Hematopoietic multipotent progenitor cell (in vitro differentiated cells): ENCODE measurements at places on chromosomes 12 and 14. TPM values are rescaled to one million over a fixed set of nuclear protein-coding genes. Genes with fewer than 3 reads are reported as not detected.
A peak's percentile ranks its signal among the peaks of the same experiment; 100 is the strongest.

- no peak for DNase-seq
Measured at GRCh38 chr12:117127933-117128823, 29.0 kb upstream of the TESC start.

DNA sequence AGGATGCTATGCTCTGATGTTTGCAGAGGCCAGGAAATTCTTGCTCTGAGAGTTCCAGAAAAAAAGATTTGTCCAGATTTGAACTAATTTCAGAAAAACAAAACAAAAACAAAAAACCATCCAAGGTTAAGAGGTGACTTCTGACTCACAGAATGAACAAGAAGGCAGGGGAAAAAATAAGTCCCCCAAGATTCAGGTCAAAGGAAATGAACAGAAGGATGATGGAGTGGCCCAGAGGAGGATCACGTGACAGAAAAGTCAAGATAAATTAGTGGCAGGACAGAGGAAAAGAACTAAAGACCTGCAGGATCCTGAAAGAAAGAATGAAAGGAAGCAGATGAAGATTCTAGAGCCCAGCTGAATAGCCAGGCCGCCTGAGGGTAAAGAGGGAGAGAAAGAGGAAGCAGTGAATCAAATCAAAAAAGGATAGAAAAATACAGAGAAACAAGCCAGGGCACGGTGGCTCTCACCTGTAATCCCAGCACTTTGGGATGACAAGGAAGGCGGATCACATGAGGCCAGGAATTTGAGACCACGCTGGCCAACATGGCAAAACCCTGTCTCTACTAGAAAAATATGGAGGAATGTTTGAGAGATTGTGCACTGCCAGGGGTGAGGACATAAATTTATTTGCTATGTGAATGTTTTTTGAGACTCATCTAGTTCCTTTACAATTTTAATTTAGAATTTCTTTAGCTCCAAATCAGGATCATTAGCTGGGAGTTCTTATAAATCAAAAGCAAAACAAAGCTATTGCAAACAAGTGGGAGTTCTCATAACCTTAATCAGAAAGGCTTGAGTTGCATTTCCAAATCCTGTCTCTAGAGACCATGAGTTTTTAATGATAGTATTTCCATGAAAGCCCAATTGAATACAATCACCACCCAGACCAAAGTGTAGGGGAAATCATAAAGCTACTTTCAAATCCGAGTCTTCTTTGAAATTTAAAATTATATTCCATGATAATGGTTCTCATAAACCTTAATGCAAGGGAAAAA, 217.1 kb upstream of the PLEKHG7 start:
- no peak for DNase-seq

C3AR1 gene
- 2.2 TPM for total RNA-seq

MYH6 gene
- total RNA-seq: under 0.01 TPM

DNA sequence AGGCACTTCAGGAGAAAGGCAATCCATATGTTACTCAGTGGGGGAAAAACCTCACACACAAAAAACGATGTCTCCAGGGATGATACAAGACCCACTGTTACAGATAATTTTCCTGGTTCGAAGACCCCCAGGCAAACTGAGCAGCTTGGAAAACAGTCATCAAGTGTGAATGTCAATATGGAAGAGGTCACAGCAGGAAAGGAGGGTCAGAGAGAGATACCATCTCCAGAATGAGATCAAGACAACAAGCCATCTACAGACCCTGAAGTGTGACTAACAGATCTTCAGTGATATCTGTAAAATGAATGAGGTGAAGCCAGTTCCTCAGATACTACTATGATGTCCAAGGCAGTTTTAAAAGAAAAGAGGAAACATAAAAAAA, 28.6 kb downstream of the GNS start:
- peak; percentile 6 for DNase-seq

GAPDH gene
- 7,142 TPM for total RNA-seq

CAPRIN2 gene
- total RNA-seq: 7.8 TPM

INSM2 gene
- not detected for total RNA-seq

B3GNT4 gene
- 0.27 TPM for total RNA-seq

CCDC197 gene
- not detected for total RNA-seq

DNA sequence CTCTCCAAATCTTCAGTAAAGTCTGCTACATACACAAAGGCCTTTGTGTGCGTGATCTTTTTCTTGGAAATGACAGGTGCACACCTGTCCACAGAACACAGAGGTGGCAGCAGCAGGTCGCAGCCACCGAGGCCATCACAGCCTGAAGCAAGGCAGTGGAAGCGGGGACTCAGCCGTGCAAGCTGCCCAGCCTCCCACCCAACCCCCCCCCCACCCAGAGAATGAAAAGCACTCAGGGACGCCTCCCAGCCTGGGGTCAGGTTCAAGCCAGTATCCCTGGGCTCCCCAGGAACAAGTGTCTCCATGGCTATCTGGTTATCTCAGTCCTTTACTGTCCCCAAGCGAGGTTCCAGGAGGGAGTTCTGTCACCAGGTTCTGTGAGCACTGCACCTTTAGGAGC, 31.2 kb upstream of the TSPAN9 start:
- no peak for DNase-seq

DNA sequence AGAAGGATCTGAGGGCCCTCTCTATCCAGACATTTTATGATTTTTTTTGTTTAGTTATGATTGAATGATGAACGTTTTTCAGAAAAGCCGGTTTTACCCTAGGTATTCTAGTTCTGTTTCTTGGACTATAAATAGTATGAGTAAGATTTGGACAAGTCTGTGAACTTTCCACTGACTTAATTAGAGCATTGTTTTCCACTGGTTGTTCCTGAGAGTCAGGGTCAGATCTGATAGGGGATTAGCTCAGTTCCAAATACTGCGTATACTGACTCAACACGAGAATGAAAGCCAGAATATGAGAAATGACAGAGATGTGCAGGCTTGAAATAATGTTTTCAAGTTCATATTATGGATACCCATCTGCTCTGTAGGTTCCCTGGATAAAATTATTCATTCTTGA, 361.6 kb downstream of the AEBP2 start:
- no peak for DNase-seq

- DNase-seq: no peak
Measured at GRCh38 chr12:117033382-117034221, 65.6 kb downstream of the TESC start.

DNA sequence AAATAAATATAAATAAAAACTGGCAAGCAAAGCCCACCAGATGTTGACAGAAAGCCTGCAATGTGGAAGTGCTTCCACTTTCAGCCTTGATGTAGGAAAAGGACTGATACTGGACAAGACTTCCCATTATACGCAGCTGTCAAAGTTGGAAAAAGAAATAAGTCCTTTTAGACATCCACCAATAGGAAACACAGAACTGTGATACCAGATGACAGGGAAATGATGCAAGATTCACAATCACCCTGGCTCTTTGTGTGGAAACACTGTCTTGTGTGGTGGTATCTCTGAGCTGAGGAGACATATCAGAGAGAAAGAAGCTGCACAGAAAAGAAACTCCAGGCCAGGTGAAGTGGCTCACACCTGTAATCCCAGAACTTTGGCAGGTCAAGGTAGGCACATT, 13.8 kb upstream of the METAP2 start:
- DNase-seq: no peak

GRCh38 chr12:78192979-78193378, 362.3 kb downstream of the NAV3 start:
- DNase-seq: no peak

DNA sequence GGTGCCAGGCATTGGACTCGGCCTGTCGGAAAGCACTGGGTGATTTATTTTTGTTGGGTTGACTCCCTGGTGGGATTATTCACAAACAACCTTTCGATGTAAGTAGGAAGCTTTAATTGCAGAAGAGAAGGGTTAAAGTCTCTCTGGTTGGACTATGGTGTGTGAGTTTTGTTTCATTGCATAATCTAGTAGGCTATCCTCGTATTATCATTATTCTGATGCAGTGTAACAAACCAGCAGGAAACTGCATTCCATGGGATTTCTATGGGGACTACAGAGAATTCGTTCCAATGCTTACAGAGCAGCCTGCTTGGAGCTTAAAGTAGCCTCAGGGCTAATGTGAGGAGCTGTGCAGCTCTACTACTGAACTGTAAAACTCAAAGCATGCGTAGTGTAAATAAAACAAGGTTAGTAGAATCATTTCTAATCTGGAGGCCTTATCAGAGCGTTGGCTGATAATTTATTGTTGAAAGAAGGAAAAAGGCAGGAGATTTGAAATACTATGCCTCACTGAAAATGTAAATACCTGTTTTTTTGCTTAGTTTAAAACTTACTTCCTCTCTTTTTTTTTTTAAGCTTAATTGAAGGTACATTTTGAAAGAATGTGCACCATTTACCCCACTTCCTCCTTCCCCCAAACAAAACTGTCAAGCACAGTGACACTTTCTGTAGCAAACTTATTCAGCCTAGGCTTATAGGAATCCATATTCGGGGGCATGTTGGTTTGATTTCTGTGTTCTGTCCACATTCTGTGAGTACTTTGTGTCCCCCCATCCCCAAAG, 226.7 kb downstream of the NPAS3 start:
- DNase-seq: no peak

DNA sequence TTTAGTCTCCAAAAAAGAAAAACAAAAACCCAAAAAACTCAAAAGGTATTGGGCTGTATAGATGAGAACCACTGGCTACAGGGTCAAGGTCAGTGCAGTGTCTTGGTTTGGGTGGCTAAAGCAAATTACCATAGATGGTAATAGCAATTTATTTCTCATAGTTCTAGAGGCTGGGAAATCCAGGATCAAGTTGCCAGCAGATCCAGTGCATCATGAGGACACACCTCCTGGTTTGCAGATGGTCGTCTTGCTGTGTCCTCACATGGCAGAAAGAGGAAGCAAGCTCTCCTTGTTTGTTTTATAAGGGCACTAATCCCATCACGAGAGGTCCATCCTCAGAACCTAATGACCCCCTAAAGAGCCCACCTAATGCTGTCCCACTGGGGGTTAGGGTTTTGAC, 11.2 kb downstream of the COX14 start:
- DNase-seq: no peak

DNA sequence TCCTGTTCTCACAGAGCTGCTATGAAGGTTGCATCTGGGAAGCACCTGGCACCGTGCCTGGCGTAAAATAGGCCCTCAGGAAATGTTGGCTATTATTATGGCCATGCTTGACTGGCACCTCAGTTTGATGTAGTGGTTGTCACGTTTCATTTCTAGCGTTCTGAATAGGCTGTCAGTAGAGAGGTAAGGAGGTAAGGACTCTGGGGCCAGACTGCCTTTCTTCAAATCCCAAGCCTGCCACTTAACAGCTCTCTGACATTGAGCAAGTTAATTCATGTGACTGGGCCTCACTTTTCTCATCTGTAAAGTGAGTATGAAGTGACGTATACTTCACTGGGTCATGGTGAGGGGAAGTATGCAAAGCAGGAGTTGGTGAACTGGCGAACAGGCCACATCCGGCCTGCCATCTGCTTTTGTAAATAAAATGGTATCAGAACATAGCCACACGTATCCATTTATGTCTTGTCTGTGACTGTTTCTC, 196.2 kb downstream of the CACNA1C start:
- no peak for DNase-seq

DNA sequence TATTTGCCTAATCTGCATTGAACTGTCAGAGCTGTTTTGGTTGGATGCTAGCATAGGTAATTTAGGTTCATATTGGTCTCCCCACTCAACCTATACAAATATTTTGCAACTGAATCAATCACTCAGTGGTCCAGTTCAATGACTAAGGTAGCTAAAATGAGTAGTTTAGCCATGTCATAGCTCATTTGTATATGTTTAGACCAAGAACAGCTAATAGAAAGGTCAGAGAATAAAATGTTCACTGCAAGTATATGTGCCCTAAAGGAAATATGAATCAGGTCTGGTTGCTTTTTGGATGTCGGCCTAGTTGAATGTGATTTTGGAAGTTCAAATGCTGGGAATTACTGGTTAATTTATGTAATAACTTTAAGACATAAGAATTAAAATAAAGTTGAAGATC, 883.9 kb downstream of the LRFN5 start:
- DNase-seq: no peak

ARHGDIB gene
- 759 TPM for total RNA-seq

NKX2-1 gene
- not detected for total RNA-seq

HCAR3 gene
- under 0.01 TPM for total RNA-seq

- DNase-seq: no peak
Measured at GRCh38 chr12:92365836-92366235, 220.2 kb upstream of the BTG1 start.

POLE2 gene
- total RNA-seq: 11.3 TPM

DNA sequence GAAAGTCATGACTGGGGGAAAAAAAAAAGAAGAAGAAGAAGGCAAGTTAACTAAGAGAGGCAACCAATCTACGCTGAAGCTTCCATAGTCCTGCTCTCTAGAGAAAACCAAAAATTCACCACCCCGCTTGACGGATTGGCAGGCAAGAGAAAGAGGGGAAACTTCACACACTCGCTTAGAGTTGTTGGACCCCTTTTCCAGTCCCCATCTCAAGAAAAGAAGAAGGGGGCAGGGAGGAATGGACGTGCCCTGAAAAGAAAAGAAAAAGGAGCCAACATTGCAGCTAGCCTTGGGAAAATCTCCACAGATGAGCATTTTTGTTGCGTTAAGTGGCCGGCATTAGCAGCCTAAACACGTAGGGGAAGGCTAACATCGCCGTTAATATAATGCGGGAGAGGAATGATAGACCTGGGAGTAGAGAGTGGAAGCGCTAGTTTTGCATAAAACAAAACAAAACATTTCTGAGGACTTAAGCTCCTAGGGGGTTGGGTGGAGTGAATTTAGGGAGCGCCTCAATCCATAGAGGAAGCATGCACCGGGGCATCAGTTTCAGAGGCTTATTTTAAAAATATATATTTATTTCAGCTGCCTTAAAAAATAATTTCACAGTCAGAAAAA, 11.3 kb upstream of the FOXG1 start:
- no peak for DNase-seq

- no peak for DNase-seq
Measured at GRCh38 chr12:122063694-122064024, 14.9 kb upstream of the MLXIP start.

GRCh38 chr14:23566778-23567185, 809 bp downstream of the AP1G2 start:
- DNase-seq: no peak

- DNase-seq: no peak
Measured at GRCh38 chr14:87601036-87601435, 391.9 kb downstream of the GALC start.

SMCO3 gene
- total RNA-seq: not detected

KRT82 gene
- total RNA-seq: not detected

DNA sequence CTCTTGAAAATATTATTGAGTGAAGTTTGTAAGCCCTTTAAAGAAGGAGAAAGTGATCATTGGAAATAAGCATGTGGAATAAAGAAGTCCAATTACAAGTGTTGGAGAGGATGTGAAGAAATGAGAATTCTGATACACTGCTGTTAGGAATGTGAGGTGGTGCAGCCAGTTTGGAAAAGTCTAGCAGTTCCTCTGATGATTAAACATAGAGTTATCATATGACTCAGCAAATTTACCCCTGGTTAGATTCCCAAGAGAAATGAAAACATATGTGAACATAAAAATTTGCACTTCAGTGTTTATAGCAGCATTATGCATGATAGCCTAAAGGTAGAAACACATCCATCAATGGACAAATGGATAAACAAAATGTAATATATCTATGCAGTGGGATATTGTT, 319.9 kb downstream of the AEBP2 start:
- DNase-seq: no peak

GRCh38 chr12:126055521-126055920, 990.3 kb downstream of the AACS start:
- DNase-seq: no peak

- no peak for DNase-seq
Measured at GRCh38 chr12:102611995-102612394, 131.6 kb upstream of the IGF1 start.
